ENCODE measurements at places on chromosomes 16 and 17.

GRCh38 chr17:7850701-7851437, 4.0 kb upstream of the TMEM88 start:
- no peak for DNase-seq

GRCh38 chr17:75832164-75832651, 12.0 kb downstream of the UNC13D start:
- DNase-seq, result no peak

- no peak for DNase-seq
These were observed 27.6 kb downstream of the NMT1 start for GRCh38 chr17:45088741-45089140.

DNA sequence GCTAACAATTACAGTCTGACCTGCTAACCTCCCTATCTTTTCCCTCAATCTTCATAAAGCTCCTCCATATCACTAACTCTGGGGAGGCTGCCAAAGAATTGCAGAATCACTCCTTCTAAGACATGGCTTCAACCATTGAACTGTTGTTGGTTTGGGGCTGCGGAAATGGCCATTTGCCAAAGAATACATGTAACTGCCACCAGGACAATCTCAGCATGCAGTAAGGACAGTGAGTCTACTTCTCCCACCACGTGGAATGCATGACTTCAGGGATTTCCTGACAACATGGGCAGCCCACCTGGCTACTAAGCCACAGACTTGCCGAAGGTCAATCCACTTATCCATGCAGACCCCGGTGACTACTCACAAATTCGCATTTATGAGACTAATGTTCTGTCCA, 104.3 kb upstream of the NUDT7 start:
- no peak for DNase-seq

- no peak for DNase-seq
These were observed 149.5 kb downstream of the TRIM37 start for GRCh38 chr17:58956997-58957724.

All from stimulated activated CD8-positive, alpha-beta memory T cell treated with anti-CD3 and anti-CD28 coated beads, Interleukin-7, amount 100 ng/mL, for 1 hour (primary cell).